ENCODE measurements at places on chromosomes 2 and 18.

GRCh38 chr18:40904295-40904694, 1050.7 kb upstream of the PIK3C3 start:
- no peak for DNase-seq

GRCh38 chr2:86002375-86002774, 103.3 kb downstream of the POLR1A start:
- no peak for DNase-seq

- DNase-seq = peak; percentile 64
Observed at GRCh38 chr2:201235860-201236811, 24.2 kb upstream of the CASP8 start.

- no peak for DNase-seq
Observed at GRCh38 chr18:8685141-8685913, 20.0 kb upstream of the MTCL1 start.
